GF-D8 (cell line): ENCODE measurements at places on chromosomes 11 and 22.

- peak; percentile 88 for DNase-seq
Measured at GRCh38 chr22:30922151-30922611, 46.4 kb downstream of the MORC2 start.

- no peak for DNase-seq
Measured at GRCh38 chr22:39178206-39179111, 26.0 kb upstream of the CBX7 start.

GRCh38 chr11:35990816-35991215 is 47.0 kb downstream of the LDLRAD3 start:
- DNase-seq, result no peak

- DNase-seq, result no peak
Measured at GRCh38 chr22:49587987-49588386, 239.7 kb downstream of the BRD1 start.

DNA sequence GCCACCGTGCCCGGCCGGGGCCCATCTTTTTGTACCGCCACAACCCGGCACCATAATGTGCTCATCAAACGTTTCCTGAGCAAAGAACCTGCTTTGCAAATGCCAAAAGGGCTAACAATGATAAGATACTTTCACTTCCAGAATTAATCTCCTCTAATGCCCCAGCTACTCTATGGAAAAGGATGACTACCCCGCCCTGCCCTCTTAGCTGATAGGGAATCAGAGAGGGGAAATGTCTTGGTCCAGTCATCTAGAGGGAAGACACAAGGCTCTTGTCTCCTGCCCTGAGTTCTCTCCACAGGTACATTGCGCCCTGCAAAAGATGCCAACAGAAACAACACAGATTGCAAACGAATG is 586 bp downstream of the TTLL1 start:
- DNase-seq, result no peak

DNA sequence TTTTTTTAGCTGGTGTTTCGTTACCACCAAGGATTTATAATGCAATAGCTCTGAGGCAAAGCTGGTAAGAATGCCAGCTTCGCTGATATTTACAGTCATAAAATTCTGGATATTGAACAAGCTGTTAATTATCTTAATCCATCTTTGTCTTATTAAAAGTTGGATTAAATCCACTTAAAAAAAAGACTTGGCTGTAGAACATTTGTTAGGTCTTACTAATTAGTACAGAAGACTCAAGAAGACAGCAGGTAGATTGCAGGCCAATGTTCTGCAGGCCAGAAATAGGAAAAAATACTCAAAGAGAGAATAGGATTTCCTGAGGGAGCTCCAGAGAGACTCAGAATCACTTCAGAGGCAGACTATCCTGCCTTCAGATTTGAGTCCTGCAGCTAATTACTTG is 7.5 kb downstream of the ROBO4 start:
- DNase-seq, result no peak

- no peak for DNase-seq
Measured at GRCh38 chr22:50267591-50268390, 2.4 kb downstream of the MAPK11 start.

- no peak for DNase-seq
Measured at GRCh38 chr22:25777870-25778269, 35.9 kb downstream of the MYO18B start.

GRCh38 chr11:15197696-15198095 is 83.0 kb downstream of the INSC start:
- no peak for DNase-seq

GRCh38 chr11:575313-575995 is 816 bp upstream of the PHRF1 start:
- no peak for DNase-seq

- DNase-seq, result no peak
Measured at GRCh38 chr11:12083380-12083779, 27.0 kb upstream of the MICAL2 start.

DNA sequence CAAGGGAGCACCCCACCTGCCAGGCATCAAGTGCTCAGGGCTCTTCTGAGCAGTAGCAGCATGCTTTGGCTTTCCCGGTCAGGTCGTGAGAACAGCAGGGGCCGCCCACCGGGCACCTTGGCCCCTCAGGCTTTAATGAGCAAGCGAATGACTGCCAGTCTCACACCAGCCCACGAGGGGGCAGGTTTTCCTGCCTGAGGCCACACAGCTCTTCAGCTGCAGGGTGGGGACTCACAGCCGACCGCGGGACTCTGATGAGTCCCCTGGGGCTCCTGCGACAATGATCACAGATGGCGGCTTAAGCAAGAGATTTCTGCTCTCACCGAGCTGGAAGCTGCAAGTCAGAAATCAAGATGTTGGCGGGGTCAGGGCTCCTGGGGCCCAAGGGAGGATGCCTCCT is 14.3 kb upstream of the FGF19 start:
- DNase-seq, result peak; percentile 39

DNA sequence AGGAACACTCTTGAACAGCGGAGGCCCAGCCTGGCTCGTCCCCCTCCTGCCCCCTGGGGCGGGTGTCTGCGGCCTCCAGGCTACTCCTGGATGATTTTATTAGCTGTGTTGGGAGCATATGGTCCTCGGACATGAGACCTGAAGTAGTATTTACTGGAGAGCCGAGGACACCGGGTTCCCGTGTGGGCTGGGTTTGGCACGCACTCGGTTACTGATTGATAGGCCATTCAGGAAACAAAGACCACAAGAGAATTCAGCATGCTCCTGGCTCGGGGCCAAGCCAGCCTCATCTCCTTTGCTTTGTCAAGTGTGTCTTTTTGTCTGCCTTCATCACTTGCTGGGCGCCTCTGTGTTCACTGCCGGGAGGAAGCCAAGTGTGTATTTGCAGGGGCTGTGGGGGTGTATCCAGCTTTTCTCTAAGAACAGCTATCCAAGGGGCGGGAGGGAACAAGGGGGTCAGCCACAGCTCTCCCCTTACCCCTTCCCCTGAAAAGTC is 9.7 kb downstream of the FXYD2 start:
- DNase-seq, result no peak

GRCh38 chr11:45676522-45677095 is 11.2 kb upstream of the CHST1 start:
- DNase-seq, result no peak

DNA sequence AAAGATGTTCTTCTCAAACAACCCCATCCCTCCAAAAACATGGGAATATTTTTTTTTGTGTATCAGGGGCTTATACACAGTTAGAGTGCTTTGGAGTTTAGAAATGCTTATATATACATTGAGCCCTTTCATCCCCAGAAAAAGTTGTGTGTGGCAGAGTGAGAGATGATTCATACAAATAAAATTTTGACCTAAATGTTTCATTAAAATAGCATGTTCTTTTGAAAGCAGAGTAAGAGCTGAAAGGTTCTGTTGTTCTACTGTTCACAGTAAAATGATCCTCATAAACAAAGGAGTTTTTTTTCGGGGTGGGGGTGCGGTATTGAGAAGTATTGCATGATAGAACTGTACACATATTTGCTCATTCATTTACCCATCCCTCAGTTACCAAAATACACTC is 512.4 kb downstream of the DLG2 start:
- DNase-seq, result no peak

- DNase-seq, result no peak
Measured at GRCh38 chr11:125062218-125062930, 731 bp upstream of the SLC37A2 start.

DNA sequence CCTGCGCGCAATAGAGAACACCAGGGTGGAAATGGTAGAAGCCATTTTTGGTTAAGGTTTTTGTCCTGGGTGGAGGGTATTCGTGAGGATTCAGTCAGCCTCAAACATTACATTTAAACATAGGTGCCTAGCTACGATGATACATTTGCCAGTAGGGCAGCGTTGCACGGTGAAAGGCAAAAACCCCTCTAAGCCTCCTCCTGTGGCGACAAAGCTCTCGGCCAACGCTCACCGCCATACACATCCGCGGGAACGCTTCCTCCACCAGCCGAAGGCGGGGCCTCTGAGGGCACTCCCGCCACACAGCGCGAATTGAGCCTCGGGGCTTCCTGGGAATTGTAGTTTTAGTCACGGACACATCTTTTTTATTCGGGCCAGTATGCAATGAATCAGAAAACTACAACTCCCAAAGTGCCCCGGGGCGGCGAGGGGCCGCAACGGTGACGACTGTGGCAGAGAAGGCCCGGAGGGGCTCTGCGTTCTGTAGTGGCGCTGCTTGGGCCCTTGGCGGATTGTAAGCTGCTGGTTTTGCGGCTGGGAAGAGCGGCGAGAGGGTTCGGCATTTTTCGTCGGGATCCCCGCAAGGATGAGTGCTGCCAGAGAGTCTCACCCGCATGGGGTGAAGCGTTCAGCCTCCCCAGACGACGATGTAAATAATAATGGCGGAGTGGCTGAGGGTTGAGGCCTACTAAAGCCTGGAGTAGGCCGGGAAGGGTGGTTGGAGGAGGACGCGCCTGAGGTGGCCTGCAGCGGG is at the start of gene C11orf58:
C11orf58 (plus strand) TSS at position 455 of the 754 bp plus-strand sequence; CDS start at position 587, 132 bp downstream.
- peak; percentile 79 for DNase-seq

DNA sequence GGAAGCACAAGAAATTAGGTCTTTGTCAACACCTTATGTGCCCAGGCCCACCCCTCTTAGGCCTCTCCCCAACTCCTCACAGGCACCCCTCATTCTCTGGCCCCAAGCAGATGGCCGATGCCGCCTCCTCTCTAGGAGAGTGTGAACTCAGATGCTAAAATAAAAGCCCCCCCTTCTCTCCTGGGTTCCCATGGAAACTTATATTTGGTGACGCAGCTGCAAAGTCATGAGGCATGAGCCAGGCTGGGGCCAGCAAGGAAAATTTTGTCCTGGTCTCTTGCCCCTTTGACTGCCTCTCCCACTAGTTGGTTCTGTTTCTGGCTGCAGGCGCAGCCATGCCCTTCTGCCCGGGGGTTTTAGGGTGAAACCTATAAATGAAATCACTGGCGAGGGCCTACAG is 11.8 kb downstream of the RCOR2 start:
- no peak for DNase-seq

GRCh38 chr22:32685512-32685911 is 116.0 kb upstream of the TIMP3 start:
- no peak for DNase-seq

DNA sequence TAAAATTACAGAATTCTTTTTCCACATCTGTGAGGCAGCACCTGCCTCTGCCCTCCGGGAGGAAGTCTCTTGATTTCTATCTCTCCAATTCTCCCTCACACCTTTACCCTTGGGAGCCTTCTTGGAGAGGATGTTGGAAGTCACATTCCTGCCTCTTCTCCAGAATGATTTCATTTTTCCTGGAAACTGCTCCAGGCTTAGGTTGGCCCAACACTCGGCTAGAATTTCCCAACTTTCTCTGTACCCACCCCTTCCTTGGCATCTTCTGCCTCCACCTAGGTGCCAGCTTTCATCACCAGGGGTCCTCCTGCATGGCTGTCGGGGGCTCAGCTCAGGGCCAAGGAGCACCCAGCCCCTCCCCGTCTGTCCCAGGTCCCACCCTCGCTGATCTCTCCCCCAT is 43.2 kb downstream of the SLCO2B1 start:
- no peak for DNase-seq

GRCh38 chr11:11561991-11562390 is 59.8 kb downstream of the GALNT18 start:
- no peak for DNase-seq

GRCh38 chr11:125982348-125982730 is 36.5 kb downstream of the VSIG10L2 start:
- DNase-seq, result no peak

- DNase-seq, result no peak
Measured at GRCh38 chr22:31122532-31123291, at the start of gene INPP5J. INPP5J (plus strand) TSS chr22:31122966; CDS start chr22:31123015, 49 bp downstream.

- DNase-seq, result no peak
Measured at GRCh38 chr11:90223248-90223585, 368 bp upstream of the CHORDC1 start.

GRCh38 chr22:19965771-19966709 is 24.4 kb upstream of the TXNRD2 start:
- peak; percentile 37 for DNase-seq

GRCh38 chr22:37303821-37304274 is 21.5 kb downstream of the CYTH4 start:
- no peak for DNase-seq

GRCh38 chr22:48528221-48528915 is 1299.3 kb downstream of the BRD1 start:
- DNase-seq, result no peak

DNA sequence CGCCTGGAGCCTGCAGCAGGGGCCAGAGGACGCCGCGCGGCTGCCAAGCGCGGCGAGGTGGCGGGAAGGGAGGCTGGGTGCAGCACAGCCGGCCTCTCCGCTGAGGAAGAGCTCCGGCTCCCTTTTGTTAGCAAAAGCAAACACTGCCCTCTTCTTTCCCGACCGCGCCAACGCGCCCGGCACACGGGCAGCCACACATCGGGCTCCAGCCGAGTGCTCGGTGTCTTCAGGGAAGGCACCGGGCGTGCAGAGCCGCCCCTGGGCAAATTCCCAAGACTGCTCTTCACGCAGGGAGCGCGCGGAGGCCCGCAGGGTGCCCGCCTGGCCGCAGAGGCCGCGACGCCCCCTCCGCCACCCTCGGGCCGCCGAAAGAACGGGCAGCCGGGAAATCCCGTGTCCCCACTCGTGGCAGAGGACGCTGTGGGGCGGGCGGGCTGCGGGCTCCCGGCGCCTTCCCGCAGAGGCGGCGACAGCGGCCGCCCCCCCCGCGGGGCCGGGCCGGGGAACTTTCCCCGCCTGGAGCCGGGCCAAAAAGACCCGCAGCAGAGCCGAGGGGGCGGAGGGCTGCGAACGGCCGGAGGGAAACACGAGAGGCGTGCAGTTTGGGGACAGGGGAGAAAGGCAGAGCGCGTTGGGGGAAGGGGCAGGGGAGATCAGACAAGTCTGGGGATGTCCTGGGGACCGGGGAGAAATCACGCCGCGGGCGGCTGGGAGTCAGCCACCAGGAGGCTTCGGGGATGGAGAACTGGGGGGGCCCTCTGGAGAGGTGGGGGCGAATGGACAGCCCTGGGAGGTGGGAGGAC is 931 bp downstream of the CADM1 start:
- no peak for DNase-seq

GRCh38 chr22:19785461-19786263 is 25.1 kb downstream of the TBX1 start:
- no peak for DNase-seq

DNA sequence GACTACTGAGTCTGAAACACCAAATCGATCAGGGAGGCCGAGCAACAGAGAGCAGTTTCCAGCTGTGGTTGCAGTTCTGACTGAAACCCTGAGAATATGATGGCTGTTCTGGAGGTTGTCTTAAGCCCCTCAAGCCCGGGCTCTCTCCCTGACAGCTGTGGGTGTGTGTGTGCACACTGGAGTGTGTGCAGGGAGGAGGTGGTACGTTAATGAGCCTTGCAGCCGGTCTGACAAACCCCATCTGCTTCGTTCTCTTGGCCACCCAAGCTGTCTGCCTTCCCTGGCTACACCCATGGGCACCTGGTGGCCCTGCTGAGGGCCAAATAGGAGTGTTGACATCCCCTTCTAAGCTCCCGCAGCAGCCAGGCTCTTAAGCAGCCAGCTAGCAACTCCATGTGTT is 189.8 kb downstream of the KIRREL3 start:
- DNase-seq, result no peak
